Stimulated activated CD4-positive, alpha-beta T cell treated with anti-CD3 and anti-CD28 coated beads, Interleukin-4, amount 100 ng/mL, for 4 hours (primary cell): ENCODE measurements at places on chromosomes 1 and 21.

- no peak for DNase-seq
Measured at GRCh38 chr1:197911111-197911856, 5.9 kb upstream of the LHX9 start.

DNA sequence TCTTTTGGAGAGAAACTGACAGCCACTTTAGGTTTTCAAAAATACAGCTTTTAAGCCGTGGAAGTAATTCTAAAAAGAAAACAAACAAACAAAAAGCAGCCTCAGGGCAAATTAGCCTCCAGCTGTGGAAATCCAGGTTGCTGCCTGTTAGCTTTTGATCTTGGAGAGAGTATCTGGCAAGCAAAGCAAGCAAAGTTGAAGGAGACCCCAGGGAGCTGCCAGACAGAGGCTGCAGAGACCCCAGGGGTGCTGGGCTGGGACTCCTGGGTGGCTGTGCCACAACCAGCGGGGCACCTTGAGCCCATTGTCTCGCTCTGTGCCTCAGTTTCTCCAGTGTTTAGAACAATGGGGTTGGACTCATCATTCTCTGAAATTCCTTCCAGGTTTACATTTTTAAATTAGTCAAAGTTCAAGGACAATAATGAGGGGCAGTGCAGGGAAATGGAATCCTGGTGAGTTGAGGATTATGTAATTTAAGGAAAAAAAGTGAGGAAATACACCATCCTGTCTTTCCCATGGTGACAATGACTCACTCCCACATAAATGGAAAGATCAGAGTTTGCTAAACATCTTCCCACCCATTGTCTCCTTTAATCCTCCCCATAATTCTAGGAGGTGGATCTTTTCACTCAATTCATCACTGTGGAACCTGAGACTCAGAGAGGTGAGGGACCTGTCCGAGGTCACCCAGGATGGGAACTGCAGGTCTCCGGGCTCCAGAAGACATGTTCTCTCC lies 480.5 kb downstream of the MATN1 start:
- DNase-seq = no peak

GRCh38 chr1:204280099-204280961 lies 66.5 kb upstream of the GOLT1A start:
- no peak for DNase-seq

GRCh38 chr21:41396558-41397075 lies 29.4 kb upstream of the MX1 start:
- no peak for DNase-seq

DNA sequence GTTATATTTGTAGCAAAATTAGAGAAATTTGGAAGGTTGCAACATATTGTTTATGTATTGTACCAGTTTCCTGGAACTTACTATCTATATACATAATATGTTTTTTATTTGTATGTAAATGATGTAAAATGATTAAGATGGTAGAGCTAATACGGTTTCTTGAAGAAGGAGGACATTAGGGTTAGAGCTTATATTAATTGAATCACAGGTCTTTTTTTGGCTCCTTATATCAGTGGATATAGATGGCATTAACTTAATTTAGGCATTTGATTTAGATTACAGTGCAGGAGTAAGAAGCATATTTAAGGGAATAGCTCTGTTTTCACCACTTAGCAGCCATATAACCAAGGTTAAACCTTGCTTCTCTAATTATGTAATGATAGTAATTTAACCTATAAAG lies 357.7 kb downstream of the USP25 start:
- DNase-seq = no peak
